ENCODE measurements at places on chromosomes 6 and 20. TPM values are rescaled to one million over a fixed set of nuclear protein-coding genes. Genes with fewer than 3 reads are reported as not detected.

Gene C6orf15
- not detected for total RNA-seq

Gene LYRM2
- total RNA-seq, result 11.2 TPM

Gene HLA-DOA
- total RNA-seq, result not detected

Gene MEP1A
- not detected for total RNA-seq

Gene SAMD3
- not detected for total RNA-seq

Gene ENPP3
- not detected for total RNA-seq

Gene C20orf202
- not detected for total RNA-seq

Gene ANKEF1
- 11.6 TPM for total RNA-seq

DNA sequence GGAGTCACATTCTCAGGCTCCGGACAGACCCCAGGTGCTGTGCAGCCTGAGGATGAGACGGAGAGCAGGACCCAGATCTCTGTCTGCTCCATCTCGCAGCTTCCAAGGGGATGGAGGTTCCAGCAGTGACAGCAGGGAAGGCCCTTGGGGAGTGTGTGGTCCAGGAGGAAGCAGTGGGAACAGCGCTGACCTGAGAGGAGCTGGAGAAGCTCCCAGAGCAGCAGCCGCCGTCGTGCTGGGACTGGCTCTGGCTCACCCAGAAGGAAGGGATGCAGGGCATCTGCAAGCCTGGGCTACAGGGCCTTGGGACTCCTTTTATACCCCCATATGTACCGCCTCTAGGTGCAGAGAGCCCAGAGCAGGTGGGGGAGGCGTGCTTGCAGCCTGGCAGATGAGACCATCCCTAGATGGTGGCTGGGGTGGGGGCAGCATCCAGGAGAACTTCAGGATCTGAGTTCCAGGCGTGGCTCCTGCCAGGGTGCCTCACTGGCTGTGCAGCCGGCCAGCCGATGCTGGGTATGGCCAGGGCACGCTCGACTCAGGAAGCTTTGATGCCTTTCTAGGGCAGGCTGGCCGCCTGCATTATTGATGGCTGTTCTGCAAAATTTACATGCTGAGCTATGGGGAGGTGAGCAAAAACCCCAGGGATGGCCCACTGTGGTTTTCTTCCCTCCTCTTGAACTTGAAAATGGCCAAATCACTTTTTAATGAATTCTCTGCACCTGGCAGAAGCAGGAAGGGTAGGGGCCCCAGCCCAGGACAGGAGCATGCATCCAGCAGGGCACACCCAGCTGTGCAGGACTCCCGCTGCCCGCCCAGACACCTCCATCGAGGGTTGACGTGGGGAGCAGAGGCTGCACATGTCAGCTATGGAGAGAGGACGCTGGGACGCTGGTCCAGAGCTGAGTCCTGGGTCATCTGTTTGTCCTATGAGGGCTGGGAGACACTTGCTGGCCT is 179.6 kb downstream of the TAF4 start:
- no peak for DNase-seq

DNA sequence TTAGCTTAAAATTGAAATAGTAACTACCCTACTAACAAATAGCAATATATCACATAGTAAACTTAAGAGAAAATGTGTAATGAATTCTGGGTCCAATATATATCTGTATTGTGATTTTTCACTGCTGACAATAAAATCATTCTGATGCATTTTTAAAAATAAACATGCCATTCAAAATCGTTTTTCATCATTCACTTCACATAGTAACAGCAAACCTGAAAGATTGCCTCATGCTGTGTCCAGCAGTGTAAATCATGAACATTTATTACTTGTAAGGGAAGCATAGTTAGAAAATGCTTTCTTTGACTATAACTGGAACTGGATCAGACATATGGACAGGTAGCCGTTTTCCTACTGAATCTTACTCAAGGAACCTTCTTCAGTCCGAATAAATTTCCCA is 446.1 kb downstream of the UTRN start:
- no peak for DNase-seq

- DNase-seq, result peak; percentile 28
Observed at GRCh38 chr6:15330174-15330944, 84.5 kb downstream of the JARID2 start.

DNA sequence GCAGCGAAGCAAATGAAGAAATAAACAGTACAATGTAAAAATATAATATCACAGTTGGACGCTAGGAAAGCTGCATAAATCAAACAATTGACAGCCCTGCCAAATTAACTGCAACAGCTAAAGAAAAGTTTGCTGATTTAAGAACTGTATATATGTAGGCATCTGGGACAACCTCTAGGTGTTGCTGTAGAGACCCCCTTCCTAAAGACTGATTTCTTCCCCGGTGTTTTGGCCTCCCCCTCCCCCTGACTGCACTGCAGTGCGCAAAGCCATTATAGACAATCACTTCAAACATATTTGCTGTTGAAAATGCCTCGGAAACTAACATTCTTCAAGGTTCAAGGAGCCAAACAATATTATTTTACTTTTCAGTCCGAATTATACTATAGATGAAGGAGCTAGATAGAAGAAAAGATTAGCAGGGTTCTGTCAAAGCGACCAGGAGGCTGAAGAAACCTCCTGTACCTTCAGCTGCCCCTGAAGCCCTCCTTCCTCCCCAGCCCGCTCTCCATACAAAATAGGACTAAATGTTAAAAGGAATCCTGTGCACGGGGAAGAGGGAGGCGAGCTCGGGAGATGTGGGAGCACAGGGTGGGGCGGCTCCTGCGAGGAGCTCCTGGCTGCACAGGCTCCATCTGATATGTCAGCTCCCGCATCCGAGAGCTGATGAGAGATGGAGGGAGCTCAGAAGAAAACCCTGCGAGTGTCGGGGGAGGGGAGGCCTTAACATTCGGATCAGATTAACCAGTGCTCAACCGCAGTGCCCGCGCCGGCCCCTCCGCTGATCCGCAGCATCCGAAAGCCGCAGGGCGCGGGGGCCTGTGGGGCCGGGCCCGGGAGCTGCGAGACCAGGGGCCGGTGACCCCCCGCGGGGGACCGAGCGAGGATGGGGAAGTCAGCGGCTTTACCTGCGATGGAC is 822 bp downstream of the ELOVL4 start:
- DNase-seq, result peak; percentile 16

- DNase-seq, result no peak
Observed at GRCh38 chr6:88813045-88813444, 150.4 kb downstream of the RNGTT start.

GRCh38 chr6:108492131-108492766 is 68.5 kb upstream of the FOXO3 start:
- DNase-seq, result peak; percentile 57

GRCh38 chr6:5937936-5938706 is 68.6 kb downstream of the NRN1 start:
- no peak for DNase-seq

- DNase-seq, result peak; percentile 15
Observed at GRCh38 chr6:17012421-17013225, 89.2 kb upstream of the STMND1 start.

- no peak for DNase-seq
Observed at GRCh38 chr6:7507600-7507999, 33.9 kb upstream of the DSP start.

GRCh38 chr20:57212534-57213276 is 53.7 kb downstream of the BMP7 start:
- peak; percentile 93 for DNase-seq

DNA sequence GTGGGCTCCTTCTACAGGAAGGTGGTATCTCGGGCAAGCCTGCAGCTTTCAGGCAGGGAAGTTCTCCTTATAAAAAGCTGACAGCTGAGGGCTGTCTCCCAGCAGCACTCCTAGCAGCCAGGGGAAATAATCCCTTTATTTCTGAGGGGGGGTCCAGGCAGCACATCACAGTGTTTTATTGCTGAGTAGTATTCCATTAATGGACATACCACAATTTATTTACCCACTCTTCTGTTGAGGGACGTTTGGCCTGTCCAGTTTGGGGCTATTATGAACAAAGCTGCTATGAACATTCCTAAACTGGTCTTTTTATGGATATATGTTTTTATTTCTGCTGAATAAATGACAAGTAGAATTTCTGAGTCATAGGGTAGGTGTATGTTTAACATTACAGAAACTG is 20.0 kb upstream of the PHACTR2 start:
- DNase-seq, result no peak

DNA sequence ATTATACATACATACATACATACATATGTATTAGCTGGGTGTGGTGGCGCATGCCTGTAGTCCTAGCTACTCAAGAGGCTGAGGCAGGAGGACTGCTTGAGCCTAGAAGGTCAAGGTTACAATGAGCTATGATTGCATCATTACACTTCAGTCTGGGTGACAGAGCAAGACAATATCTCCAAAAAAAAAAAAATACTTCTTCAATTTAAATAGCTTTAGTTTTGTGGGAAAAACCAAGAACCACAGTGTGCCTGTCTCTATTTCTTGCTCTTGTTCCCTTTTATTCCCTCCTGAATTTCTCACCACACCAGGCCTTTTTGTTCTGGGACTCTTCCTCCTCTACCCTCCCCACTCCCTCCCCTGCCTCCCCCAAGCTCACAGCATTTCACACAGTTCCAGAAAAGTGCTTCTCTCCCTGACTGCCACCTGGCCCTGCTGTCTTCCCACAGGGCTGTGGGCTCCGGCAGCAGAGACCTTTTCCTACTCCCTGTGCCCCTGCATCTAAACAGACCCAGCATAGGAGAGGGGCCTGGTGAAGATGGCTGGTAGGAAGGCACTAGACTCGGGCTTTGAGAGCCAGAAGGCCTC is 1.3 kb downstream of the C20orf203 start:
- no peak for DNase-seq

DNA sequence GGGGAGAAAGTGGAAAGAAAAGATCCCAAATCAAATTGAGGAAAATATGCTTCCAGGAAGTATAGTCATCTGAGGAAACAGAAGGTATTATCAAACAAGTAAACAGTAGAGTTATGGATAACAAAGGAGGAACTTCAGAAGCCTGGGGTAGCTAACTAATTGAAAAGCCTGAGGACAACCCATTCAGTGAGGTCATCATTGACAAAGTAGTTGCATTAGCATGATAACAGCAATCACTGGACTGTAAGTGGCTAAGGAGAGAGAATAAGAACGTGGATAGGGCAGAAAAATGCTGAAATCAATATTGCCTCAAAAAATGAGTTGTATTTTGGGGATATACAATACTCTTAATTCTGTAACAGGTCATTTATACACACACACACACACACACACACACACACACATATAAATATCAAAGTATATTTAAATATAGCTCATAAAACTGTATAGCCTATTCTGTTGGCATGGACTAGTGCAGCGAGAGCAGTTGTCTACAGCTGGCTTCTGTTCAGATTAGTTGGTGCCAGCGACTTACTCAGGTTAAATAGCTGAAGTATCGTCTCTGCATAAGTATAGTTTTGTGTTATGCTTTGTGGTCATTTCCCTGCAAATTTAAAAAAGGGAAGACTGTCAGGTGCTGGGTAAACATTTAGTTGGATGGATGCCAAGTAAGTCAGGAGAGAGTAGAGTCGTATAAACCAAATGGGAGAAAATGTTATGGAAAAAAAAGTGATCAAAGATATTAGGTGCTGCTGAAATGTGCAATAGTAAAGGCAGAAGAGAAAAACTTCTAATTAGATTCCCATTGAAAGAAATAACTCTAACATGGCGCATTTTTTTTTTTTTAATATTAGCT is 33.8 kb upstream of the CTAGE9 start:
- peak; percentile 16 for DNase-seq

GRCh38 chr6:148997865-148998264 is 251.0 kb downstream of the UST start:
- DNase-seq, result no peak

DNA sequence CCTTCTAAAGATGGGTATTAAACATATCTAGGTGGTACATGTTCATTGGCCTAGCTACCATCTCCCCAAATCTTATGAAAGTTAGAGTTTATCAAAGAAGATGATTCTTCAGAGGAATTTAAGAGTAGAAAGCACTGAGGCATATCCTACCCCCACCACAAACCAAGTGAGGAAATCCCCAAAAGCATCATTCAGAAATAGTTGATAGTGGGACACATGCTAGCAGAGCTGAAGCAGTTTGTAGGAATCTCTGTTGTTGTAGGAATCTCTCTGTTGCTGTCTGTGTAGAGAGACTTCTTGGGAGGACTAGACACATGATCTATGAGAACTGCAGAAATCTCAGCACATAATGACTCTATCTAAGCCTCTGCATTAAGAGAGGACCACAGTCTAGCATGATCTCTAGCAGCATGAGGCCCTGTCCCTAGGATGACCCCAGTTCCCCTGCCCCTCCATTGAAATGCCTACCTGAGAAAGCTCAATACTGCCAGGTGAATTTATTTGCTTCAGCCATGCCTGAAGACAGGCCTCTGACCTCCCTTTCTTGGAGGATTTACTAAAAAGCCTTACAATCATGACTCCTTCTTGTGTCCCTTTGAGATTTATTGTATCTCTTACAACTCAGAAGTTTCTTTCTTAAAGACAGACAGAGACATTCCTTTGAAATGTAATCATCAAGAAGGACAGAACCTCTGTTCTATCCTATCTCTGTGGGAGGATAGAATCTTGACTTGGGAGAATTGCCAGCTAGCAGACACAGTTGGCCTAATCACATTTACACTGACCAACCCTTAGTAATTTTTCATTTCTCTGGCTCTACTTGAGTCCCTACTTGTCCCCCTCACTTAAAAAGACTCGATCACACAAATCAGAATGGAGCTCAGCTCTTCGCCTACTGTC is 582.4 kb downstream of the PHF3 start:
- peak; percentile 36 for DNase-seq

GRCh38 chr20:64000906-64001305 is 20.0 kb downstream of the PRPF6 start:
- DNase-seq, result no peak

DNA sequence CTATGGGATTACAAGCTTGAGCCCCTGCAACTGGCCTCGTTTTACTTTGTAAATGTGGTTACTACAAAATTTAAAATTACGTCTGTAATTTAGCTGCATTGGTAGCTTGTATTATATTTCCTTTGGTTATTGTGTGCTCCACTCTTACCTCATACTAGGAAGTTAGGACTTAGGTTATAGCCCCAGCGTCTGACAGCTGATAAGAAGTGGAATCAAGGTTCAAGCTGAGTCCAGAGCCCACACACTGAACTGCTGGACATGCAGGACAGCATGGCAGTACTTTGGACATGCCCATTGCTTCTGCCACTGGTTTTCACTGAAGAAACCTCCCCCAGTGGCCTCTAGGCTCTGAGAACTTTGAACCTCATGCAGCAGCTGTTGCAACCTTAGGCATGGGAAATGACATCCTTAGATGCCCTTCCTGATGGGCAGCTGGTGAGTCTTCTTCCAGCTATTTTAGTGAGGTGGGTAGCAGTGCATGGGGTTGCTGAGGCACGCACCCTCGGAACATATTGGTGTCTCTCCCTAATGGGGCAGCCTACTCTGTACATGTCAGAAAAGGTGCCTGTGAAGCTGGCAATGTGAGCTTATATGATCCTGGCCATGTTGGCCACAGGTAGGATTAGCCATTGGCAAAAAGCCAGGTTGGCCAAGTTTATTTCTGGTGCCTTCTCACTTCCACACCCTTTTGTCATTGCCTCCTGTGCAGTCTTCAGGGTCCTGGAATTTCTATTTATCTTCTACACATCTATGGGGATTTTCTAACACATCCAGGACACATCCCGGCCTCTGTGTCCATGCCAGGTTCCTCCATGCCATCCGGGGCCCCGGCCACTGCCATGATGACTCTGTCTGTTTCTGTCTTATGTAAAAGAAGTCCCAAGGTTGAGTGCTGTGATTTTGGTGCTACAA is 85.3 kb downstream of the CDS2 start:
- no peak for DNase-seq

Measured in PC-3 (cell line).